ENCODE measurements at places on chromosomes 6 and 20.

GRCh38 chr20:2109425-2110210 is 8.0 kb downstream of the STK35 start:
- no peak for DNase-seq

DNA sequence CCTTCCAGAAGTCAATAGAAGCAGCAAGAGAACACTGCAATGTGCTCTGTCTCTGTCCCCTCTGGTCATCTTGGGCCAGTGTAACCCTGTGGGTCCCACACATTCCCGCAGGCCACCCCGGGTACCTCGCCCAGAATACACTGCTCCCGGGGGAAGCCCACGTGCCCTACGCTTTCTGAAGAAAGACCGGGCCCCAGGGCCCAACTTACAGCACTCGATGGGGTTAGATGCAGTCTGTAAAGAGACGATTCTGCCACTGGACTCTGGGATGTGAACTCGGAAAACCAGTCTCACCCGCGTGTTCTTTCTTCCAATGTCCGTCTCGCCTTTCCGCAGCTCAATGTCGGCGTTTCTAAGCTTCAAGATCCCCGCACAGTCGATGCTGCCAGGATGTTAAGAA is 68.7 kb downstream of the NFATC2 start:
- no peak for DNase-seq

DNA sequence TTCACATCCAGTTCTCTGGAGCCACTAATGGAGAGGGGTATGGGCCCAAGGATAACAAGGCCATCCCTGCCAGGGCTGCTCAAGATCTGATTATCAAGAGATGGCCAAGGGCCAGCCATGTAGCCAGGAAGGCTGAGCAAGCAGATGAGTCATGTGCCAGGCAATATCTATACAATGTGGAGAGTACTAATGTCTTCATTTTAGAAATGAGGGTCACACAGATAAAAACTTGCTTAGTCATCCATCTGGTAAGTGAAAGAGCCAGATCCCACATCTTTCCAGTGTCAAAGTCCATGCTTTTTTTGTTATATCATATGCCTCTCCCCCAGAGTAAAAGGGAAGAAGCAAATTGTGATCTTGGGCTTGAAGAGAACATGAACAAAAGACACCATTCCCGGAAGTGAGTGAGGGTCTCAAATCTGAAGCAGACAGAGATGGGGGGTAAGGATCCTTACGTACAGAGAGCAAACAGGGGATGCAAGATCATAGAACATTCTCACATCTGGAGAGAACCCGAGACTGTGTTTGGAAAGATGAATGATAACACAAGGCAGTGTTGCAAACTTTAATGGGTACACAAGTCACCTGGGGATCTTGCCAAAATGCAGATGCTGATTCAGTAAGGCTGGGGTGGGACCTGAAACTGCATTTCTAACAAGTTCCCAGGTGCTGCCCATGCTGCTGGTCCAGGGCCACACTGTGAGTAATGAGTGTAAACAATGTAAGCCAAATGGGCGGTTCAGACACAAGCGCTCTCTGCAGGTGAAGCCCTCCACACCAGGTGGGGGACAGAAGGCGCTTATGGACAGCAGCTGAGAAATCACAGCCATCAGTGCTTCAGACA is 20.0 kb upstream of the GSTA3 start:
- no peak for DNase-seq

DNA sequence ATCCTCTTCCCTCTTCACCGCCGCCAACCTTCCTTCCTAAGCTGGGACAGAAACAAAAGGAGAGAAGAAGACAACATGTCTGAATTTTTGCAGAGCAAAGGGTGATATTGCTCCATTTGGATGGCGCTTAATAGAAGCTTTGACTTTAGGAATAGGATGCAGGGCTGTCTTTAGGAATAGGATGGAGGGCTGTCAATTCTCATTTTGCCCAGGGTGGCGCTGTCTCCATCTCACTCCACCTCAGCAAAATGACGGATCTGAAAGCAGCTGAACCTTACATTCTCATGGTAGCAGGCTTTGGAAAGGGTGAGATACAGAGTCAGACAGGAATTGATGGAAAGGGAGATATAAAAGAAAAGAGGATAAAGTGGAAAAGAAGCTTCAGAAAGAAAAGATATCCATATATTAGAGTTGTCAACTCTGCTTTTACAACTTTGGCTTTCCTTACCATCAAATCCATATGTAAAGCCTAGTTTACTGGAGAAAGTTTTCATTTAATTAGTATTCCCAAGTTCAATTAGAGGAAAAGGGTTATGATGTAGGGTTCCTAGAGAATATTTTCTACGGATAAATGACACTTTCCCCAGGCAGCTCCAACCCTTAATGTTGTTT is 2.4 kb downstream of the MTCL3 start:
- no peak for DNase-seq

DNA sequence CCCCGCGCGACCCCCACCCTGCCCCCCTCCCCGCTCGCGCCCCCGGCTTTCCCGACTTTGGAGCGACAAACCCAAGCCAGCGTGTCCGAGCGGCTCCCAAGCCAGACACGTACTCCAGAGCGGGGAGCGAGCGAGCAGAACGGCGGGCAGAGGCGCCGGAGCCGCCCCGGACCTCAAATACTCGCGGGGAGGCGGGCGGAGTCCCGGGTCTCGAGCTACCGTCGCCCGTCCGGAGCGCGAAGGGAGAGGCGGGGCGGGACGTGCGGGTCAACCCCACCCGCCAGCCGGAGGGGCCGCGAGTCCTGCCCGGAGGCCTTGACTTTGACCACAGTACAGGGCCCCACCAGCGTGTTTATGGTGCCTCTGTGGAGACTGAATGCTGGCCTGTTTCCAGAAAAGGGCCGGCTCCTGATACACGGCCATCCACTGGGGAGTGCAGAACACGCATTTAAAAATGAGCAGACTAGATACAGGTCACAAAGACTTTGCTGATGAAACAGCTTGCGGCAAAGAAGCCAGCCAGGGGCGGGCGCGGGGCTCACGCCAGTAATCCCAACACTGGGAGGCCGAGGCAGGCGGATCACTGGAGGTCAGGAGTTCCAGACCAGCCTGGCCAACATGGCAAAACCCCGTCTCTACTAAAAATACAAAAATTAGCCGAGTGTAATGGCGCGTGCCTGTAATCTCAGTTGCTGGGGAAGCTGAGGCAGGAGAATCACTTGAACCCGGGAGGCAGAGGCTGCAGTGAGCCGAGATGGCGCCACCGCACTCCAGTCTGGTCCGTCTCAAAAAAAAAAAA is at the start of gene SERPINB6:
Gene SERPINB6 (minus strand): TSS at position 148 of the 799 bp plus-strand sequence. CDS start 12,235 bp downstream, outside the sequence.
- no peak for DNase-seq

Data from cortex of kidney (tissue), 1 donor.